Heart right ventricle (tissue), 16 donors: ENCODE measurements at places on chromosomes 16 and 17. TPM values are rescaled to one million over a fixed set of nuclear protein-coding genes. Genes with fewer than 3 reads are reported as not detected.

The ARRB2 gene
- 17.2 TPM for total RNA-seq

DNA sequence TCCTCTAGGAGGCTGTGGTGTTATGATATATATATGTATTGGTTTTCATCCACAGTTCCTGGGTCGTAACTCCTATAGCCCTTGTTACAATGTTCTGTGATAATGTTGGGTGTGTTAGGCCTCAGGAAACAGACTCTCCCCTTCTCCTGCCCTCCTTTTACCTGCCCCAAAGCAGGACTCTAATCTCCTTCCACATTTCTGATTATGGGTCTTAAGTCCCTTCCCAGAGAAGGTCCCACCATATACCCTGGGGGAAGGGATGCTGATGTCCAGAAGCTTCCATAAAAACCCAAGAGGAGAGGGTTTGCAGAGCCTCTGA lies 450 bp upstream of the C1QBP start:
- H3K36me3 ChIP-seq, result peaks cover 46% of the 10 kb centered on the region
- H3K4me3 ChIP-seq, result peak overlapping the region; percentile 90

GRCh38 chr16:53852678-53853077 lies 148.7 kb downstream of the FTO start:
- H3K27ac ChIP-seq, result no peak overlapping the region
- no peaks in the 10 kb centered on the region for H3K36me3 ChIP-seq
- no peak overlapping the region for H3K4me3 ChIP-seq
- DNase-seq, result no peak

The EPOP gene
- total RNA-seq, result 1.3 TPM

GRCh38 chr17:17476865-17477467 lies at the start of gene MED9:
Gene MED9, plus strand, starts transcription at chr17:17477000. Its CDS starts 42 bp downstream, at chr17:17477042.
- H3K4me1 ChIP-seq, result peaks cover 51% of the 10 kb centered on the region
- peak within 1 kb of the TSS; percentile 92 for H3K4me3 ChIP-seq
- H3K27ac ChIP-seq, result peak within 1 kb of the TSS; percentile 97
- peak; percentile 96 for DNase-seq
- no peaks in the 10 kb centered on the region for H3K27me3 ChIP-seq

DNA sequence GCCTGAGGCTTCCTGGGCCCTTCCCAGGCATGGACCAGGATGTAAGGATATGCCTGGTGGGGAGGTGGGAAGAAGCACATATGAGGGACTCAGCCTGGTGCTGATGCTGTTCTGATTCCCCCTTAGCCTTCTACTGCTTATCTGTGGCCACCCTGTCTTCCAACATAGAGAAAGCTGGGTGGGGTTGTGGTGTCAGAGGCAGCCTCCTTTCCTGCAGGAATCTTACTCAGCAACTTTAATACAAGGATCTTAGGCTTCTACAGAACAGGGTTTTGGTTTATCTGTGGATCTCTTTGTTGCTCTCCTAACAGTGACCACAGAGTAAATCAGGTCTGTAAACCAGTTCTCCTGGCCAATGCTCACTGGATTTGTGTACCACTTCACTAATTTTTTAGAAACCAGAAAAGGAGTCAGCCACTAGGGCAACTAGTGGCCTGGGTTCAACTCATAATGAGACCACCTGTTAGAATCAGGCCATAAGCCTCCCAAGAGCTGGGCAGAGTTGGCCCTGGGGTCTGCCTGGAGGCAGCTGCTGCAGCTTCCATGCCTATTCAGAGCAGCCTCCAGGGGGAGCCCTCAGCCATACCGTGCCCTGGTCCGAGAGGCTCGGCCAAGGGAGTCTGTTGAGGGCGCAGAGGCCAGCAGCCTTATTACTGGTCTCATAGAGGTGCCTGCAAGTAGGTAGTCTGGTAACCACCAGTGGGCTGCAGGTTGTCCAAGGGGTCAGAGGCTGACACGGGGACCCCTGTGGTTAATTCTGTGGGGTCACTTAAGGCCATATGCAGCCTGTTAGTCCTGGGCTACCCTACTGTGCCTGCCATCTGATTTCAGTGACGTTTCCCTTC lies 7.1 kb downstream of the HAS3 start:
- H3K4me1 ChIP-seq, result peaks cover 50% of the 10 kb centered on the region
- no peak overlapping the region for H3K4me3 ChIP-seq
- peak; percentile 62 for DNase-seq
- H3K36me3 ChIP-seq, result no peaks in the 10 kb centered on the region

DNA sequence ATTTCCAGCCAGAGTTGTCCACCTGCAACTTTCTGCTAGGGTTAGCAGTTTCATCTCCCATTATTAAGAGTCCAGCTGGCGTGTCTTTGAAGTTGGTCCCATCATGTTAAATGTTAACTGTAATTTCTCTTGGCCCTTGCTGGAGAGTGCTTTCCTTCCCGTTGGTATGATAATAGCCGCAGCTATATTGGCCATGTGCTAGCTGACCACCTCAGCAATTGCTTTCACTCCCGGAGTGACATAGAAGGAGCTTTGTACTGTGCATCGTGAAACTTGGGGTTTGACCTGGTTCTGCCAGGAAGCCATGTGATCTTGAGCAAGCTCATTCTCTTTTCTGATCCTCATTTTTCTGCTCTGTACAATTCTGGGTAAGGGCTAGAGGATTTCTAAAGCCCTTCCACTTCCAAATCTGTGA lies 81.0 kb upstream of the TBX2 start:
- H3K27ac ChIP-seq, result no peak overlapping the region
- H3K36me3 ChIP-seq, result no peaks in the 10 kb centered on the region
- H3K4me1 ChIP-seq, result peaks cover 8% of the 10 kb centered on the region

GRCh38 chr17:4407216-4407615 lies 26.5 kb upstream of the SPNS3 start:
- no peaks in the 10 kb centered on the region for H3K27me3 ChIP-seq
- no peaks in the 10 kb centered on the region for H3K4me1 ChIP-seq
- DNase-seq, result no peak

GRCh38 chr17:67378454-67379250 lies 1.6 kb downstream of the PITPNC1 start:
- H3K27ac ChIP-seq, result peak overlapping the region; percentile 96
- no peaks in the 10 kb centered on the region for H3K27me3 ChIP-seq
- H3K4me1 ChIP-seq, result peaks cover 39% of the 10 kb centered on the region
- H3K4me3 ChIP-seq, result peak overlapping the region; percentile 93
- DNase-seq, result peak; percentile 79

DNA sequence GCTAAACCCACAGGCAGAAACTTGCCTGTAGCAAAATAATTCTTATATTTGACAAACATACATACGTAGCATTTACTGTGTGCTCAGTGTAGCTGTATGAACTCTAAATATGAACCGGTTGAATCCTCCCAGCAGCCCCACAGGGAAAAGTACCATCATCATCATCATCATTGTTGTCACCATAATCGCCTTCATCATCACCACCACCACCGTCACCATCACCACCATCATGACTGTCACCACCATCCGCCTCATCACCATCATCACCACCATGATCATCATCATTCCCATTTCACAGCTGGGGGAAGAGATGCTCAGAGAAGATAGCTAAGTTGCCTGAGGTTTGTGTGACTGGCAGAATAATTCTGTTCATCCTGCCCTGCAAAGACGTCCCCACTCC lies 81.7 kb downstream of the IRF8 start:
- H3K36me3 ChIP-seq, result no peaks in the 10 kb centered on the region
- no peak for DNase-seq
- H3K4me1 ChIP-seq, result no peaks in the 10 kb centered on the region
- H3K4me3 ChIP-seq, result no peak overlapping the region
- H3K27me3 ChIP-seq, result peaks cover 31% of the 10 kb centered on the region

The CMTM1 gene
- total RNA-seq, result 2.1 TPM

The MSLN gene
- total RNA-seq, result not detected

GRCh38 chr16:80519189-80519588 lies 21.6 kb upstream of the DYNLRB2 start:
- no peaks in the 10 kb centered on the region for H3K4me1 ChIP-seq
- no peaks in the 10 kb centered on the region for H3K36me3 ChIP-seq
- H3K4me3 ChIP-seq, result no peak overlapping the region
- H3K27ac ChIP-seq, result no peak overlapping the region

DNA sequence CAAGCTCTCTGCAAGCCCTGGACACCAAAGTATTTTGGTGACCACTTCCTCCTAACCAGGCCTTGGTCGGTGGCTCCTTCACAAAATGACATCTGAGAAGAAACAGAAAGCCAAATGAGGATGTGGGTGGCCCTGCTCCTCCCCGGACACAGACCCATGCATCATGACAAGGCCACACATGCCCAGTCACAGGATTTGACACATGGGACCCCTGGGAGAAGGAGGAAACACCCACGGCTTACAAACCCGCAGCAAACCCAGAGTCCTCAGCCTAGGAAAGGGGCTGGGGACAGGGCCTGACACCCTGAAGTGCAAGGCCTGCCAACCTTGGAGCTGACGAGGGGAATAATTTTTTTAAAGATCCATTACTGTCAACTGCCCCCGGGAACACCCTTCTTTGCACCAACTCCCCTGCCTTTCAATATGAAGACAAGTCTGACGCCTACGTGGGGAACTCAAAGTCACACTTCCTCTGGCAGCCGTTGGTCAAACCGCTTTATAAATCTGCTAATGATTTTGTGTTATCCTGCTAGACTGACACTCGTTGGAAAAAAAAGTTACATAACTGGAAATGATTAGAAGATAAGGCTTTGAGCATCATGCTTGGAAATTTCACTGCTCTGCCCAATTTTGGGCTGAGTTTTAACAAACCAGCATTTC lies 41.3 kb downstream of the GAS7 start:
- peak overlapping the region; percentile 45 for H3K27ac ChIP-seq
- no peaks in the 10 kb centered on the region for H3K36me3 ChIP-seq
- DNase-seq, result peak; percentile 20
- no peaks in the 10 kb centered on the region for H3K27me3 ChIP-seq
- H3K4me1 ChIP-seq, result peaks cover 27% of the 10 kb centered on the region

The PLEKHG4 gene
- 0.72 TPM for total RNA-seq

DNA sequence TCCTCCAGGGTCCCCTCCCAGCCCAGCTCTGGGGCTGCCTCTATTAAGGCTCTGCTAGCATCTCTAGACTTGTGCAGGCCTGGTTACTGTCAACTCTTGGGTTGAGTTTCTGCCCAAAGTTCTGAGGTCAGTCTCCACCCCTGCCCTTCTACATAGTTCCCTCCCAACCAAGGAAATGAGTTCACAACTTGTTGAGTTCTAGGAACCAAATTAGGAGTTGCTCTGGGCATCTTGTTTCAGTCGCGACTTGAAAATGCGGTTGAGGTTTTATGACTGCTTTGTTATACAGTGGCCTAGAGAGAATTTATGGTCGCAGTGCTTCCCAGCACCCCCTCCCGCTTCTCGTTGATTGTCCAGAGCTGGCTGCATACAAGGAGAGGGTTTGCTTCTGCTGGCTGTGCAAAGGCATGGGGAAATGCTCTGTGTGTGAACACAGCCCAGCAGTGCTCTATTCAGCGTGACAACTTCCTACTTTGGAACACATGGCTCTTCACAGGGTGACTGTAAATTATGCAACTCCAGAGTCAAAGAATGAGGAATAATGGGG lies 20.2 kb downstream of the GNAO1 start:
- no peaks in the 10 kb centered on the region for H3K27me3 ChIP-seq
- no peaks in the 10 kb centered on the region for H3K36me3 ChIP-seq
- no peak overlapping the region for H3K27ac ChIP-seq
- no peak for DNase-seq
- H3K4me3 ChIP-seq, result no peak overlapping the region
- H3K4me1 ChIP-seq, result no peaks in the 10 kb centered on the region

- H3K4me3 ChIP-seq, result no peak overlapping the region
- DNase-seq, result no peak
- no peaks in the 10 kb centered on the region for H3K36me3 ChIP-seq
- peaks cover 22% of the 10 kb centered on the region for H3K4me1 ChIP-seq
- H3K27ac ChIP-seq, result peak overlapping the region; percentile 19
Observed at GRCh38 chr17:31494259-31495021, 103.0 kb downstream of the RAB11FIP4 start.

- no peak overlapping the region for H3K27ac ChIP-seq
- no peaks in the 10 kb centered on the region for H3K36me3 ChIP-seq
- H3K4me1 ChIP-seq, result peaks cover 42% of the 10 kb centered on the region
- no peak overlapping the region for H3K4me3 ChIP-seq
- no peaks in the 10 kb centered on the region for H3K27me3 ChIP-seq
Observed at GRCh38 chr17:27498615-27499309, 42.5 kb downstream of the KSR1 start.

DNA sequence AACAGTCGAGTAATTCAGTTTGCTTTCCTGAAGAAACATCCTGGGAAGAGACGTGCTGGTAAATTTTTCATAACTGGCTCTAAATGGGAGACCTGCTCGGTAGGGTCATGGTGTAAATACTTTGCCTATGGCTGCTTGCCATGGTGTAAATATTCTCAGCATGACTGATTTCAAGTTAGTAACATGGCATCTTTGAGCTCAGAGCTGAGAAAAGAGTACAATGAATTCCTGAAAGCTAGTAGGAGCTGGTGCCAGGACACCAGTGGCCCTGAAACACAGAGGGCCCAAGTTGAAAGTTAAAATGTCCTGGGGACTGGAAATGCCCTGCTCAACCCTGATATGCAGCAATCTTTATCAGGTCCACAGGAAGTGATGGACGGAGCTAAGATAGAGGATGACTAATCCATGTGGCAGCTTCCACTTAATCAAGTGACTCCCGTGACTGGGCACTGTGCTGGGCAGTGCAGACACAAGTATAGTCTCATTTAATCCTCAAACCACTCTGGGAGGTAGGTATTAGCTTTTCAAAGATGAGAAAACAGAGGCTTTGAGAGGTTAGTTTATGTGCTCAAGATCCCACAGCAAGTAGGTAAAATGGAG lies 130.1 kb upstream of the ADAMTS18 start:
- H3K27ac ChIP-seq, result no peak overlapping the region
- H3K27me3 ChIP-seq, result no peaks in the 10 kb centered on the region
- H3K4me3 ChIP-seq, result no peak overlapping the region
- H3K36me3 ChIP-seq, result no peaks in the 10 kb centered on the region
- H3K4me1 ChIP-seq, result no peaks in the 10 kb centered on the region

GRCh38 chr16:59878999-59879398 lies 1144.9 kb upstream of the GOT2 start:
- no peaks in the 10 kb centered on the region for H3K27me3 ChIP-seq
- no peaks in the 10 kb centered on the region for H3K36me3 ChIP-seq
- H3K4me1 ChIP-seq, result no peaks in the 10 kb centered on the region
- no peak overlapping the region for H3K4me3 ChIP-seq
- no peak overlapping the region for H3K27ac ChIP-seq

DNA sequence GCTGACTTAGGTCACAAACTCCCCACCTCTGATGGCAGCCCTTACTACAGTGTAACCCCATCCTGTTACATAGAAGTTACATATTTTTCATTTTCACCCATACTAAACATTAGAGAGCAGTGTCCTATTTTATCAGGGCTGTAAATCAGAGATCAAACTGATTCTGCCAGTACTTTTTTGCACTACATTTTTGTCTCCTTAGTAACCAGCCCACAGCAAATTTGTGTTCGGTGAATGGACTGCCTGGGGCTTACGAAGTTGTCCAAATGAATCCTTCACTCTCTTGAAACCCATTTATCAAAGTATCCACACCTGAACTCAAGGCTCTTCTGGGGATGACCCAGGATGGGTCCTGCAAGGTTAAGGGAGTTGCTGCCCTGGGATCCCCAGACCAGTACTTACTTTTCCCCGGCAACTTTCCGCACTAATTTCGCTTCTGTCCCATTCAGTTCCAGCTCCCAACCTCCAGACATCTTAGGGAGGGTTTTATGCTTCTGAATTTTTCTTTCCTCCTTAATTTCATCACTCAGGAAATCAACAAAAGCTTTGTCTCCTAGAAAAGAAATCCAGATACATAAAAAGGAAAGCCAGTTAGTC lies 1.1 kb downstream of the C1QBP start:
- H3K4me3 ChIP-seq, result peak overlapping the region; percentile 83
- H3K36me3 ChIP-seq, result peaks cover 24% of the 10 kb centered on the region
- H3K4me1 ChIP-seq, result peaks cover 34% of the 10 kb centered on the region
- no peak for DNase-seq
- peak overlapping the region; percentile 87 for H3K27ac ChIP-seq
